Activated naive CD8-positive, alpha-beta T cell treated with anti-CD3 and anti-CD28 coated beads for 36 hours (primary cell): ENCODE measurements at places on chromosomes 7 and 10.
A peak's percentile ranks its signal among the peaks of the same experiment; 100 is the strongest.

GRCh38 chr10:124320778-124321432 is 97.8 kb downstream of the OAT start:
- DNase-seq = no peak

DNA sequence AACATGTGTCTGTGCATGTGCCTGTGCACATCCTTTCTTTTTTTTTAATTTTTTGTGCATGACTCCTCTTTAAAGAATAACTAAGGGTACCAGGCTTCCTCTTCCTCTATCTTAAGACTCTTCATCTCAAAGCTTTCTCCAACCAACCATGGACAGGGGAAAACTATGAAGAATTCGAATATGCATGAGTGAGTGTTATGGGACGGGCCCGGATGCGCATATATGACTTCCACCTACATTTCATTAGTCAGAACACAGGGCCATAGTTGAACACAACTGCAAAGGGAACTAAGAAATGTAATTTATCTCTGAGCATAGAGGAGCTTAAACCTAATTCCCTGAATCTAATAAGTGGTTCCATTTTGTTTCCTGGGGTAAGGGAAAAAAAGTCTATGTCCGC is 270.3 kb upstream of the SORCS1 start:
- no peak for DNase-seq

DNA sequence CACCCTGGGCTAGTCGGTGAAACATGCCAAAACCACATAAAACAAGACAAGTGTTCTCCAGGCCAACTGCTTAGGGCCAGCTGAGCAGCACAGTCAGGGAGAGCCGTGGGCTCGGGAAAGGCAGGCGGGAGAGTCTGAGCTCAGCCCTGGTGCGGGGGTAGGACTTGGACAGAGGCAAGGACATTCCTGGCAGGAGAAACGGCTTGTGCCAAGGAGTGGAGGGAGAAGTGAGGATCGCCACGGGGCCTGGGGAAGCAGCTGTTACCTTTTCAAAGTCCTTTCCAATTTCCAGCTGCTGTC is 4.2 kb downstream of the ELN start:
- no peak for DNase-seq

DNA sequence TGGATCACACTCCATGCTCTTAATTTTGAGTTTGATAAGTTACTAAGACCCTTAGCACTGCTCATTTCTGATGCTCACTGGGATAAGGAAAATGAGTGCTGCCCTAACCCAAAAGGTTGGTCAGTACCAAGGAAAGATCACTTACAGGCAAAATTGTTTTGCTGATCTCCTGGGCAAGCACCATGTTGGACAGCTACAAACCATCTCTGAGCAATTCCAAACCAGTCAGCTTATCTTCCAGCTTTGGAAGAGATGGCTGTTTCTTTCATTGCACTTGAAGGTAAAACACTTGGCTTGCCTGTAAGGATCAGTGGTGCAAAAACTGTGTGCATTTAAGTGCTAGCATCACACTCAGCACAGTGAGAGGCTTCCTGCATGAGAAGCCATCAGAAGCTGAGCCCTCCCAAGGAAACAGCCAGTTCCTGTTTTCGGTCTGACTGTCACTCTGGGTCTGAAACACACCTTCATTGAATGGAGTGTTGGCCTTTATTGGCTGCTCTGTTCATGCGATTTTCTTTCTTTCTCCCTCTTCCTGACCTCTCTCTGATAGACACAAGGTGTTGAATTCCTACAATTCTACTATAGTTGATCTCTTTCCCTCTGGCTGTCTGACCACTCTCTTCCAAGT is 126.4 kb upstream of the GHITM start:
- DNase-seq = no peak

GRCh38 chr10:128095027-128095752 is 31.0 kb downstream of the MKI67 start:
- DNase-seq = peak; percentile 19

GRCh38 chr7:132179681-132180080 is 396.6 kb downstream of the PLXNA4 start:
- DNase-seq = no peak

- no peak for DNase-seq
Measured at GRCh38 chr7:90022213-90022612, 132.1 kb upstream of the STEAP1 start.

GRCh38 chr10:131487822-131488221 is 176.3 kb upstream of the TCERG1L start:
- DNase-seq = no peak

GRCh38 chr10:64463406-64463805 is 942.2 kb downstream of the REEP3 start:
- no peak for DNase-seq

DNA sequence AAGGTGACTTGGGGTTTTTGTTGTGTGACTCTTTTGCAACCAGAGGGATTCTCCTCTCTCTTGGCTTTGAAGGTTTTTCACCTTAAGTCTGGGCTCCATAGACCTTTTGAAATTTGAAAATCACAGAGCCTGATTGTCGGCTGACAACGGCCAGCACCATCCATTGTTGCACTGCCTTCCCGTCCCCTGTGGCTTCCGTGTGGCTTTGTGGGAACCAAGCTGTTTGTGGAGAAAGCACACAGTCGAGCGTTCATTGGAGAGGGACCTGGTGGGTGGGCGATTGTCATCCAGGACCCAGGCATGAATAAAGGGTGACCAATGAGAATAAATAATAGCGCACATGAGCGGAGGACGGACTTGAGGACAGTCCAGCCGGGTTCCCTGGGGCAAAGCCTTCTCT is 7.4 kb upstream of the RAMP3 start:
- DNase-seq = no peak

DNA sequence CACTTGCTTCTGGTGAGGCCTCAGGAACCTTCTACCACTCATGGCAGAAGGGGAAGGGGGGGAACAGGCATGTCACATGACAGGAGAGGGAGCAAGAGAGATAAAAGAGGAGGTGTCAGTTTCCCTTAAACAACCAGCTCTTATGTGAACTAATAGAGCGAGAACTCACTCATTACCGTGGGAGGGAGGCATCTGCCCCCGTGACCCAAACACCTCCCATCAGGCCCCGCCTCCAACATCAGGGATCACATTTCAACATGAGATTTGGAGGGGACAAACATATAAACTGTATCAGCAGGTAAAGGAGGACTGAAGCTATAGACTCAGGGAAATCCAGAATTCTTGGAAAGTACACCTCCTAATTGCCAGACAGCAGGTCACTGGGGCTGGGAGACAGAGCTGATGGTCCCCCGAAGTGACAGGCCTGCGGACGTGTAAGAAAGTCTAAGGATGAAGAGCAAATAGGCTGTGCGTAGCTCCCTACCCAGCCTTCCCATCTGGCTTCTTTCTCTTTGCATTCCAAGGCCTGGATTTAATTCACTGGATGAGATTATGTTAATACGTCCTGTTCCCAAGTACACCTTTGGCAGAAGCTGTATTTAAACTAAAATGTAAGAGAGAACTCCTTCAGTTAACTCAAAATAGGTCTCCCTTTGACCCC is 186.7 kb upstream of the LYZL2 start:
- DNase-seq = no peak

- no peak for DNase-seq
Measured at GRCh38 chr10:121501796-121502195, 96.4 kb downstream of the FGFR2 start.

GRCh38 chr7:155803418-155804376 is 8.6 kb downstream of the SHH start:
- DNase-seq = peak; percentile 24

DNA sequence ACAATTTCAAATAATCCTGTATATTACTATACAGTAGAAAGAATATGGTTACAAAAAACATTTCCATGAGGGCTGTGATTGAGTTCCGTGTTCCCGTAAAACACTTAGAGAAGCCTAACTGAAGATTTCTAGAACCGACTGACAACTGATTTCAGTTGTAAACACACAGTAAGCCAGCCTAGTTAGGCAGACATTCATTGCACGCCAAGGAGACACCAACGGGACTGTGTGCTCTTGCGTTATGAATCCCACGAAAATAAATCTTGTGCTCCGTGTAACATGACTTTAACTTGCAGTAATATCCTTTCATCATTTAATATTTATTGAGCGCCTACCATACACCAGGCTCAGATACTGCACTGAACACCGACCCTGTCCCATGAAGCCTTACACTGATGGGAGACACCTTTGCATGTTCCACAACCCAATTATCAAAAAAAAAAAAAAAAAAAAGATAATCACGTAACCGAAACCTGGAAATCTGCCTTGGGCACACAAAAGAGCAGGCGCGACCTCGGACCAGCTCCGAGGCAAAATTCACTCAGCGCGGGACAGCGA is 420 bp upstream of the KLHL7 start:
- DNase-seq = no peak

- DNase-seq = no peak
Measured at GRCh38 chr7:45984386-45985295, 63.6 kb upstream of the IGFBP3 start.

- peak; percentile 18 for DNase-seq
Measured at GRCh38 chr10:81873932-81874816, 820 bp upstream of the NRG3 start.

DNA sequence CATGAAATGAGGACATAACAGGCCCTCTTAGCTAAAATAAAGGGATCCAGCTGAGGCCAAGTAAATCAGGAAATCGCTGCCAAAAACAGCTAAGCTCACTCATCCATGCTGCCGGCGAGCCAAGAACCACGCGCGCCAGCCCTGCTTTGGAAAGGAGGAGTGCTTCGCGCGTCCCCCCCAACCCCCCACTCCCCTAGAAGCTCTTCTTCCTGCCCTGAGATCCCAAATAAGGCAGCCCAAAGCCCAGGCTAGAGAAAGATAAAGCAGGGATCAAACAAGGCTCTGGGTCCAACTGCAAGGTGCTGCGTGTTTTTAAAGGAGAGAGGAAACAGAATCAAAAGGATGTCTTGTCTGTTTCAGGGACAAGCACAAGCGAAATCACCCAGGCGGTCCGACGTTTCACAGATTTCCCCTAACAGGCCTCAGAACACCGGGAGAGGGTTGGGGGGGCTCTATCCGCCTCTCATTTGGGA is 168.3 kb upstream of the AUTS2 start:
- no peak for DNase-seq

- no peak for DNase-seq
Measured at GRCh38 chr10:99369551-99369950, 40.4 kb downstream of the CNNM1 start.

DNA sequence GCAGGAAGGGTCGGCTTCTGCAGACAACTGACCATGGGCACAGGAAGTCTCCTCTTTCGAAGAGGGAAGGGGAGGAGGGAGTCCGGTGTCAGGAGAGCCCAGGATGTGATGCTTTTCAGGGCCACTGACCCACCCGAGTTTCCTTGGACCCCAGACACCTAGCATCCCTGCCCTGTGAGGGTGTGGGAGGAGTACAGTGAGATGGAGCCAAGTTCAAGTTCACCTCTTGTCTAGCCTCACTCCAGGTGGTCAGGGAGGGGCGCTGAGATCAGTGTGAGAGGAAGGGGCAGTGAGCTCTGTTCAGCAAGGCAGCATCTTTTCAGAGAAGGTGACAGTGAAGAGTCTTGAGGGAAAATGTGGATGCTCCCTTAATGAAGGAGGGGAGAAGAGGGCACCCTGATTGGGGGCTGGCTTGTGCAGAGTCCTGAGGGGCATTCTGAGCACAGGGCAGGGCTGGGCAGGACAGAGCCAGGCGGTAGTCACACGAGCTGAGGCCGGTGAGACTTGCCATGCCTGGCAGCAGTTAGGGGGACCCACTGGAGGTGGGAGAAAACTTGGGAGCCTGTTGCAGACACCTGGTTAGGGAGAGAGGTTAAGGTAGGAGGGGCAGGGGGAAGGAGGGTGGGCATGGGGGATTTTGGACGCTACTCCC is 49.7 kb downstream of the ADCY1 start:
- no peak for DNase-seq

DNA sequence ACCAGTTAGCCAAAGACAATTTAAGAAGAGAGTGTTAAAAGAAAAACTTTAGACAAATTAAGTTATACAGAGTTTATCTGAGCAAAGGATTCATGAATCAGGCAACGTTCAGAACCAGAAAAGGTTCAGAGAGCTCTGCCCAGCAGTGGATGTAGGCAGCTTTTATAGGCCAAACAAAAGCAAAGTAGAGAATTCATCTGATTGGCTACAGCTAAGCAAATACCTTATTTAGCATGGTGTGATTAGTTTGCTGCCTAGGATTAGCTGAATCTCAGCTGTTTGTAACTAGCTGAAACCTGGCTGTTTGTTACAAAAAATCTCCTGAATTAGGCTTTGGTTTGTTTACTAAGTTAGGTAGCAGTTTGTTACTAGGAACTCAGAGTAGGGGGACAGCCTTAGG is 66.0 kb downstream of the SLC25A40 start:
- no peak for DNase-seq

DNA sequence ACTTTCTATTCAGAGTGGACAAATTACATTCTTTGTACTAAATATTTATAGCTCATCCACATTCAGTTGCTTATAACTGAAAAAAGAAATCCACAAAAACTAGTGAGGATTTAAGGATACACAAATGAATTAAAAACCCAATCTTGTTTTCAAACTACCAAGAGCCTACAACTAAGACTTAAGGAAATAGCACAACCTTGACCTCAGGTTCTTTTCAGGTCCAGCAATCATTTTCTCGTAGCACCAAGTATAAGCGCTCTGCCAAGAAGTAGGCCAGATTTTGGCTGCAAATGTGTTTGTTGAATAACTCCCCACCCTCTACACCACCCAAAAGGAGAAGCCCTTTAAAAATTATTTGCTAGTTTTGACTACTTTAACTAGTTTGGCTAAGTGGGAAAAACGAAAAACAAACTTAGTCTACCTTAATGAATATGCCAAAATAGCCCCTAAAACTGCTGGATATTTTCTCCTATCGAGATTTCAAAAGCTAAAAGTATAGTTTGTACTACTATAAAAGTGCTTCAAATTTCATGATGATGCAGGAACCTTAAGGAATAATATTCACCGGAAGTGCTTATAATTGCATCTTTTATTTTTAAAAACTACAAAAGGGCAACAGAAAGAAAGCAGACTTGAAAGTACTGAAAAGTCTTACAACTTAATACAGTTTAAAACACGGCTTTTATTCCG is 2.7 kb upstream of the KMT2E start:
- DNase-seq = no peak

- no peak for DNase-seq
Measured at GRCh38 chr10:31358688-31359330, 39.8 kb downstream of the ZEB1 start.

GRCh38 chr7:26090927-26091519 is 61.0 kb upstream of the NFE2L3 start:
- DNase-seq = no peak

DNA sequence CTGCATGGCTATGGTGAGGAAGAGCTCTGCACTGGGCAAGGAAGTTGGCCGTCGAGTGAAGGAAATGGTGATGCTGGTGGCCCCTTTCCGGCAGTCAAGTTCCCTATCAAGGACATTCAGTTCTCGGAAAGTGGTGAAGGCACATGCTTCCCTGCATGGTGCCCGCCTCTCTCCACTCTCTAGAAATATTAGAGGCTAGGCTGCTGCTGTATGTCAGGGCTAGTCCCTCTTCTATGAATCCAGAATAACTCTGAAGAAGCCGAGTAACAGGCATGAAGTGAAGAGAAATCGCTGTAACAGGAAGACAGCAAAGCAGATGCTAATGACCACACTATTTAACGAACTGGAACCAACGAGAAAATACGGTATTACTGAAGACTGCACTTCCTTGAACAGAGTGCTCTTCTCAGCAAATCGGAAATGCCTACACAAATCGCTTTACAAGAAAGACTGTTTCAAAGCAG is 5.4 kb downstream of the IDI1 start:
- DNase-seq = no peak

- DNase-seq = no peak
Measured at GRCh38 chr10:43054593-43054992, 22.3 kb upstream of the RET start.
